GDM1 (cell line): ENCODE measurements at places on chromosomes 6 and 20.

GRCh38 chr6:33324125-33324524 lies 6.6 kb upstream of the ZBTB22 start:
- no peak for DNase-seq

- no peak for DNase-seq
Observed at GRCh38 chr20:16283307-16283706, 289.9 kb downstream of the KIF16B start.

DNA sequence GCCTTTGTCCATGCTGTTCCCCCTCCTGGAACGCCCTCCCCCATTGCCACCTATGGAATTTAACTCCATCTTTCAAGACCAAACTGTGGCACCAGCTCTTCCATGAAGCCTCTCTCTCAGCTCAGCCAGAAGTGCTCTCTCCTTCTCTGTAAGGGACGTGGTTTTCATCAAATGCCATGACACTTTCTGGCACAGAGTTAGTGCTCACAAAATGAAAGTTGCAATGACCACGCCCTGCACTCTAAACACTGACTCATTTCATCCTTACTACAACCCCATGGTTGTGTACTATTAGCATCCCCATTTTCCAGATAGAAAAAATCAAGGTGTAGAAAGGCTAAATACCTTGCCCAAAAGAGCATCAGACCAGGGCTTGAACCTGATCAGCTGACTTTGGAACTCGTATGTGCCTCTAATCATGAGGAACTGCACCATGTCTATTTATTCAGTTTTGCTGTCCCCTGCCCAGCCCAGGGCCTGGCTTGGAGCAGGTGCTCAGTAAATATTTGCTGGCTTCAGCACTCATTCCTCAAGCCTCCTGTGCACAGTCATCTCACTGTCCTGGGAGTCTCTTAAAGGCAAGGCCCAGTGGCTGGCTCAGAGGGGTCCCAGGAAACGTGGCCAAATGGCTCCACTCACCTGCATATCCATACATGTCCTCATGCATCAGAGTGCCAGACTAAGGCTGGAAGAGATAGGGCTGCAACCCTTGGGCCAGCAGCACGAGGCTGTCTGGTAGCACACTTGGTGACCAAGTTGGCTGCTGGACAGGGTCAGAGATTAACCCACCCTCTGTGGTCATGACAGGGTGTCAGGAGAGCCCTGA lies 77.9 kb downstream of the MRPL14 start:
- DNase-seq, result no peak

DNA sequence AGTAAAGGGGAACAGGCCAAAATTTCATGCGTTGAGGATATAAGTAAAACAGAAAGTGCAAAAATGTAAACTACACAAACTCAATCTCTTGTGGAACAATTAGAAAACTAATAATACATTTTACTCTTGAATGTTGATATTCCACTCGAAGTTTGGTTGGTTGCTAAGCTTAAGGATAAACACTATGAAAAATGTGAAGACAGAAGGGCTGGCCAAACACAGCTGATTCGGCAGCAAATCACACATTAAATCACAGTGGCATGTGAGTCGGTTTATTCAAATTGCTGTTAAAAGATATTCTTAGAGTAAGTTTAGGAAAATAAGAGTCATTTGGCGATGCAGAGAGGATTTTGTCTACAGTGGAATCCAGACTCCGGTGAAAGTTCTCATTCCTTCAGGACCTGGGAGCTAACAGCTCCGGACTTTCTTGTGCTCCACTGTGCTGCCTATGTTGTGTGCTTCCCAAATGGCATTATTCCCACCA lies 1.4 kb upstream of the EPM2A start:
- DNase-seq, result no peak

DNA sequence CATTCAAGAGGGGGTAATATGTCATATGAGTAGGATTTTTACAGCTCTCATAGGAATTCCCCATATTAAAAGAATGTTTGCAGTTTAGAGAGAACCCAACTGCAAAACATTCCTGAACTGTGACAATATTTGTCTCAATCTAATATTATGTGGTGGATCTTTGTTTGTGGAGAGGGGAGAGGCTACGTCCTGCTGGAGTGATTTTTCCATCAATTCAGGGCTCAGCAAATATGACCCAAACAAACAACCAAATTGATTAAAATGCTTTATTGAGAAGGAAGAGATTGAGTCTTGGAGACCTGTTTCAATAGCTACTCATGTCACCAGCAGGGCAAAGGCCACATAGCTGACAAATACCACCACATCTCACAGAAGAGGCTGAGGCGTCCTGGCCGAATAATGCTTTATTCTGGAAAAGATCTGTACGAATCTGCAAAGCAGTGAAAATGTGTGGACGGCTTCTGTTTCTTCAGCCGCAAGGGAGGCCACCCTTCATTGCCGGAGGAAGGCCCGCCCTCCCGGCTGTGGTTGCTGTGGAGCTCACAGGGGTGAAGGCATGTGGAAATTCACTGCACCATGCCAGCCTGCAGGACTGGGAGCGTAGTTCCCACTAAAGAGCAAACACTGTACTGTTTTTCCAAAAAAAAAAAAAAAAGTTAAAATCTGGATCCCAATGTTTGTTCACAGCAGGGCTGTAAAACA lies 89.7 kb upstream of the QKI start:
- no peak for DNase-seq

DNA sequence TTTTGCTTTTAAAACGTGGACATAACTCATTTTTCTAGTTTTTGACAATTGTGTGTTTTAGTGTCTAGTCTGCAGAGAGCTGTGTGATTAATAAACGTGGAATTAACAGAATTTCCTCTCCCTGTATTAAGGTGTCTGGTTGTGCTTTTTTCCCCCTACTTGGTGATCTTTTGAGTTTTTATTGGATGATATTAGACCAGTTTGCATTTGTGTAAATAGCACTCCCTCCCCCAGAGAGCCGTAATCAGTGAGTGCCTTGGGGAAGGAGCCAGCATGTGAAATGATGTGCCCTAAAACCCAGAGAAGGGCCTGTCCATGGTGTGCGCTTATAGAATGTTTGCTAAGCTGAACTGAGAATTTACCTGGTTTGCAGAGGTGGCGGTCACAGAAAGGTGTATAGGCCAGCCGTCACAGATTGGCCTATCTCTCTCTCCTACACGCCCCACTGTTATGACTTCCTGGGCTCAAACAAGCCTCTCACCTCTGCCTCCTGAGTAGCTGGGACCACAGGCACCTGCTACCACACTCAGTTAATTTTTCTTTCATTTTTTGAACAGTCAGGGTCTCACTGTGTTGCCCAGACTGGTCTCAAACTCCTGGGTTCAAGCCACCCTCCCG lies 42.4 kb downstream of the ALDH5A1 start:
- no peak for DNase-seq

GRCh38 chr6:53701333-53702218 lies 36.0 kb upstream of the KLHL31 start:
- DNase-seq, result no peak

DNA sequence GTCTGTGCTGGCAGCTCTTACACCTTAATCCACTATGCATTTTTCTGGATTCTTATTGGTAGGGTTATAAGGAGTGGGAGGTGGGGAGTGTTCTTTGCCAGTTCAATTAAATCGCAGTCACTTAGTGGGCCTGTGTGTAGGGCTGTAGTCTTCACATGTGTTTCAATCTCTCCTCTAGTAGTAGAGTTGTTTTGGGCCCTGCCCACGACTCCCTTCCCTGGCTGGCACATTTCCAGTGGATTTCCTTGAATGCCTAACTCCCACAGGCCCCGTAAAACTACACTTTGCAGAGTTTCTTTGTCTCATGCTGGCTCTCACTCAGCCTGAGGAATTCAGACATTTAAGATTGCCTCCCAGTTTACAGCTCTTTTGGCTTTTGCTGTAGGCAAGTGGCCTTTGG lies 414.0 kb upstream of the OPRM1 start:
- DNase-seq, result no peak

DNA sequence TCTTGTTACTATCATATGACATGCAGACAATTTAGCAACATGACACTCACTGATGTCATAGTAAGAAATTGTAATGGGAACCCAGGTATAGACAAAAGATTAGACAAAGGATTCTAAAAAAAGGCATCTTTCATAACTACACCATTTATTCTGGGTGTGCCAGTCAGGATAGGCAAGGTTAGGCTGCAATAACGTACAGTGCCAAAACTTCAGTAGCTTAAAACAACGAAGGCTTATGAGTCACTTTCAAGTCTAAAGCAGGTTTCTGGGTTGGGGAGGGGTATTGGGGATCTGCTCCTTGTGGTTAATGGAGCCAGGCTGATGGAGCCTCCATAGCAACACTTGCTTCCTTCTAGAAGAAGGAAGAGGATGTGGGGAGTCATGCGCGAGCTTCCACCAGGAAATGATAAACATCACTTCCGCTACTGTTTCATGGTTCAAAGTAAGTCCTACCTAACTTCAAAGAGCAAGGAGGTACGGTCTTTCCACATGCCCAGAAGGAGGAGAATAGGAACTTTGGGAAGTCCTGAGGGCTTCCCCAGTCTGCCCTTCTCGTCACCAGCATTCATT lies 2.0 kb upstream of the GTSF1L start:
- no peak for DNase-seq

DNA sequence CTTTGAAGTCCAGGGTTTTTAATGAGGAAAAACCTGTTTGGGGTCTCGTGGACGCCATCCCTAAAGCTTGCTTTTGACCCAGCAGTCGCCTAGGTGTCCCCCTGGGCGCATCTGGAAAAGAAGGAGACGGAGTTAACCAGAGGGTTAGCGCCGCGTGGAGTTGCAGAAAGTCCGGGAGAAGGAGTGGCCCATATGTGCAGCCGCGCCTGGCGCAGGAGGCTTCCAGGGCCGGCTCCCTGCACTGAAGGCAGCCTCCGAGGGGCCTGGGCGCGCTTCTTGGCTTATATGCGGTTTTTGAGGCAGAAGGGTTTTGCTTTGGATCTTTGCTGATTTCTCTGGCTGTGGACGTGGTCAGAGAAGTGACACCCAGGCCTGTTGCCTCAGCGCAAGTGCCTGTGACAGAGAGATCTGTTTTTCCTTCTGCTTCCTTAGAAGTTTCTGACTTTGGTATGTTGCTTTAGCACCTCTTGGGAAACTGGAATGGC lies 987 bp downstream of the TMEM181 start:
- DNase-seq, result no peak

- no peak for DNase-seq
Observed at GRCh38 chr6:77403424-77403823, 59.9 kb downstream of the HTR1B start.

GRCh38 chr6:41682497-41683272 lies 44.4 kb downstream of the MDFI start:
- no peak for DNase-seq

- DNase-seq, result no peak
Observed at GRCh38 chr20:55173601-55174000, 698.2 kb downstream of the DOK5 start.

DNA sequence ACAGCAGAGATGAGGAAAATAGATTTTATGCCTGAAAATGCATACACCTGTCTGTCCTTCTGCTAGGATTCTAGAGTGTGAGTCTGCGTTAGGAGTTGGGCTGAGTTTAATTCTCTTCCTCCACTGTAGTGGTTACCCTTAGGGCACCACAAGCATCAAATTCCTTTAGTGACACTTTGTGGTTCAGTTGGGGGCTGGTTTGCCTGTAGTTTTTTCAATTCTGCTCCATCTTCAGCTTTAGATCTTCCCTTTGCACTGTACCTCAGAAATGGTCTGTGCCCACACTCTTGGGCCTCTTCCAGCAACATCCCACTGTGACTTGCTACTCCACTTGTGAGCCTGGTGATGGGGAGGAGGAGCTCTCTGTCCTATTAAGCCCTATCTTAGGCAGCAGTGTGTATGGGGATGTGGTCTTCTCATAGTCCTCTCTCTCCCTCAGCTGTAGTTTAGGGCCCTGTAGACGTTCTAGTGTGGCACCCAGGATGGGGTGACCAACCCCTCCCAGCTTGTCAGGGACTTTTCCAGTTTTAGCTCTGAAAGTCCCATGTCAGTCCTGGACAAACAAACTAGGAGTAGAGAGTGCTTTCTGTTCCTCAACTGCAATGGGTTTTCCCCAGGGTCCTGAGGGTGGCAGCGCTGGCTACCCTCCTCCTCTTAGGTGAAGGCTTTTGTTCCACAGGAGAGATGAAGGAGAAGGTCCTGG lies 19.7 kb upstream of the OGFRL1 start:
- DNase-seq, result peak; percentile 45

DNA sequence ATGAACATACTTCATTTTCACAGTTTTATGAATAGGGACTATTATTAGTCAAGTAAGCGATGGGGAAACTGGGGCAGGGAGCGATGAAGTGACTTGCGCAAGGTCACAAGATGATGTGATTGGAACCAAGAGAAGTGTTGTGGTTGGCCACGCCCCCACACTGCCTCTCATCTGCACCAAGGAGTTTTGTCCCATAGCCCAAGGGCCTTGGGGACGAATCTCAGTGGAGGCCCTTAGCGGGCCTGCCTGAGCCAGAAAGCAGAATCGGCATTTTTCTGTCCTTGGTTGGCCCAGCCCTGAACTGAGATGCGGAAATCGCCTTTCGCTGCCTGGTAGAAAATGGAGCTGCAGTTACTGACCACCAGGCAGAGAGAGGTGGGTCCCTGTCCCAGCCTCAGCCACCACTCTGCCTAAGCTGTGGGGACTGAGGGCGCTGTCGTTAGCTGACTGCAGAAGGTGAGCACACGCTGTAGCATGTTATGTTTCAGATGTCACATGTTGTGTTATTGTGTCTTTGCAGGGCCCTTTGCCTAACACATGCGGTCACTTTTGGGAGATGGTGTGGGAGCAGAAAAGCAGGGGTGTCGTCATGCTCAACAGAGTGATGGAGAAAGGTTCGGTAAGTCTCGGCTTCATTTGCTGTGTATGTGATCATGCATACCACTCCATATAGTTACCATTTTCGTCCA lies 57.8 kb downstream of the PTPN1 start:
- no peak for DNase-seq

DNA sequence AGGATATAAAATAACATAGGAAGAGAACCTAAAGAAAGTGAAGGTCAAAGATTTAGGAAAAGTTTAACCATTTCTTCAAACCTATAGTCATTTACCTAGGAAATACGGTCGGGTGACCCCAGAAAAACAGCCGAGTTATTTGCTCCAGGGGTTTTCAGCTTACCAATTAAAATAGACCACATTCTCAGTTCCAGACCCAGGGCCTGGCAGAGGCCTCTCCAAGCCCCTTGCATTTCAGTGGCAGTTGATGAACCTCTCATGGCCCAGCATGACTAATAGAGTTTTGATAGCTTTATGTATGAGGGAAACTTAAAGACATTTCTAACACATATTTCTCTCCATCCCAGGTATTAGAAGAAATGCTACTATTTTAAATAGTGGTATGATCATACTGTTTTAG lies 113.5 kb downstream of the OGFRL1 start:
- DNase-seq, result no peak

DNA sequence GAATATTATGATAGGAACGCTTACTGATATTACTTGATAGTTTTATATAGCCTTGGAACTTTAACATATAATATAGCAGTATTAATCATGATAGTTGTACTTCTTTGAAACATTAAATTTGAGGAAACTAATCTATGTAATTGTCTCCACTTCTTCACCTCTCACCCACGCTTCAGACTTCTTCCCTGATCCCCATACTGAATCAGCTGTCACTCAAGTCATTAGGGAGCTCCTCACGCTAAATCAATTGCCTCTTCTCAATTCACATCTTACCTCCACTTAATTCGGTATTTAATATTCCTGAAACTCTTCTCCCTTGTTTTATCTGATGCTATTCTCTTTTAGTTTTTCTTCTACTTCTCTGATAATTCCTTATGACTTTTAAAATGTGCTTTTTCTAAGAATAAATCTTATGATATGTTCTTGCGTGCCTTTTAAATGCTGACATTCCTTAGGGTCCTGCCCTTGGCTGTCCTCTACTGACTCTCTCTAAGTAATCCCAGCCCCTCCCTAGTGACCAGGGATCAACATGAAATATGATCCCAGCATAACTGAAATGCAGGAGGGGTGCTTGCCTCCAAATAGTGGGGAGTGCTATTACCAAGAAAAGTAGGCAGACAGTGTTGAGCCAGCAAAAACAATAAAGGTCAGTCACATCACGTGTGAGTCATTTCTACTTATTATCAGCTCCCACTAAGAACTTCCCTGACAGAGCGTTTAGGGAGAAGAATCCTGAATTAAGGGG lies 9.9 kb downstream of the ANKRD66 start:
- DNase-seq, result no peak
